Esophagus muscularis mucosa (tissue), 4 donors: ENCODE measurements at places on chromosomes 7 and 10.

DNA sequence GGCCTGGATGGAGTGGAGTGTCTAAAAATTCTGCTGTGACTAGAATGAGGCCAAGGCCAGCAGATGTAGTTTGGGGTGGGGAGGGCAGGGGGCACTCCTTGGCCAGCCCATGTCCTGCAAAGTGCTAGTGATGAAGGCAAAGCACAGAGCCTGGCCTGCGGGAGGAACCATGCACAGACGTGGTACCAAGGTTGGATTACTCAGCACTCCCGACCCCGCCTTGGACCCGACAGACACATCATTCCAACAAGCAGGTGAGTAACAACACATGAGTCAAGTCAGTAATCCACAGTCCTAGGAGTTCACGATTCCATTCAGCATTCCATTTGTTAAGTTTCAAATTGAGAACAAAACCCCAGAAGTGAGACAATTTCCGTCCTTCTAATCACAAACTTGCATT is 317.3 kb downstream of the TCERG1L start:
- H3K4me3 ChIP-seq = no peak overlapping the region
- H3K27me3 ChIP-seq = peaks cover 33% of the 10 kb centered on the region
- H3K27ac ChIP-seq = no peak overlapping the region
- no peaks in the 10 kb centered on the region for H3K36me3 ChIP-seq
- no peaks in the 10 kb centered on the region for H3K4me1 ChIP-seq
- DNase-seq = no peak

- DNase-seq = peak; percentile 91
- H3K36me3 ChIP-seq = no peaks in the 10 kb centered on the region
- H3K27ac ChIP-seq = no peak overlapping the region
- no peaks in the 10 kb centered on the region for H3K4me1 ChIP-seq
- no peaks in the 10 kb centered on the region for H3K27me3 ChIP-seq
- no peak overlapping the region for H3K4me3 ChIP-seq
Measured at GRCh38 chr10:12947741-12948140, 53.8 kb downstream of the CCDC3 start.

GRCh38 chr7:105621617-105622016 is 40.3 kb upstream of the EFCAB10 start:
- H3K36me3 ChIP-seq = no peaks in the 10 kb centered on the region
- H3K4me3 ChIP-seq = no peak overlapping the region
- no peaks in the 10 kb centered on the region for H3K27me3 ChIP-seq
- peaks cover 20% of the 10 kb centered on the region for H3K4me1 ChIP-seq
- H3K27ac ChIP-seq = peak overlapping the region; percentile 27
- DNase-seq = no peak

DNA sequence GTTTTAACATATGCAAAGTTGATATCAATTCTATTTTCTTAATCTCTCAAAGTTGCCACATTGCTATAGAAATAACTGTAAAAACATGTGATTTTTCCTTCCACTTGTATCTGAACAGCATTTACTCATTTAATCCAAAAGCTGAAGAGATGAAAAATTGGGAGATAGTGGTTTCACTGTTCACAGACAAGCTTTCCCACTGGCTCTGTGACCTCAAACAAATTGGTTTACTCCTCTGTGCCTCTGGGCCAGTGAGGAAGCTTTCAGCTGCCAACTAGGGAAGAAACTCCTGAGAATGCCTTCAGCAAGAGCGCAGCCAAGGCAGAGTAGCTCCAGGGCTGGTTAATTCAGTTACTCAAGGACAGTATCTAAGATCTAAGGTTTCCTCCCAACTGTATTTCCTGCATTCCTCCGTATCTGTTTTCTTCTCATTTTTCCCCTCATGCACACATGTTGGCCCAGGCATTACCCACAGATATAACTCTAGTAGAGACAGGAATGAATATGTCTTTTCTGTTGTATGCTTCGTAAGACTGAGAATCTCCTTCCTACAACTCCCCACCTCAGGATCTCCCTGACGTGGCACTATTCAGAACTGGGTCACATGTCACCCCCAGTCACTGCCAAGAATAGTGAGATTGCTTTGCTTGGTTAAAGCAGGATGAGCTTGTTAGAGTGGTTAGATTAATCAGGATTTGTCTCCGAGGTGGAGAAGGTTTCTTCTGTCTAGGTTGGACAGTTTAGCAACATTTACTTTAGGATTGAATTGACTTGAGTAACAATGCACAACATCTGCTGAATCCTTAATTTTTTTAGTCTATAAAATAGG is 315.7 kb downstream of the NRG3 start:
- H3K4me3 ChIP-seq = no peak overlapping the region
- H3K27ac ChIP-seq = no peak overlapping the region
- H3K36me3 ChIP-seq = no peaks in the 10 kb centered on the region
- no peaks in the 10 kb centered on the region for H3K27me3 ChIP-seq
- DNase-seq = no peak

DNA sequence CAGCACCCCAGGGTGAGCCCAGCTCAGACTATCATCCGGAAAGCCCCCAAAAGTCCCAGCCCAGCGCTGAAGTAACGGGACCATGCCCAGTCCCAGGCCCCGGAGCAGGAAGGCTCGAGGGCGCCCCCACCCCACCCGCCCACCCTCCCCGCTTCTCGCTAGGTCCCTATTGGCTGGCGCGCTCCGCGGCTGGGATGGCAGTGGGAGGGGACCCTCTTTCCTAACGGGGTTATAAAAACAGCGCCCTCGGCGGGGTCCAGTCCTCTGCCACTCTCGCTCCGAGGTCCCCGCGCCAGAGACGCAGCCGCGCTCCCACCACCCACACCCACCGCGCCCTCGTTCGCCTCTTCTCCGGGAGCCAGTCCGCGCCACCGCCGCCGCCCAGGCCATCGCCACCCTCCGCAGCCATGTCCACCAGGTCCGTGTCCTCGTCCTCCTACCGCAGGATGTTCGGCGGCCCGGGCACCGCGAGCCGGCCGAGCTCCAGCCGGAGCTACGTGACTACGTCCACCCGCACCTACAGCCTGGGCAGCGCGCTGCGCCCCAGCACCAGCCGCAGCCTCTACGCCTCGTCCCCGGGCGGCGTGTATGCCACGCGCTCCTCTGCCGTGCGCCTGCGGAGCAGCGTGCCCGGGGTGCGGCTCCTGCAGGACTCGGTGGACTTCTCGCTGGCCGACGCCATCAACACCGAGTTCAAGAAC is 1.1 kb downstream of the VIM start:
- peak; percentile 98 for DNase-seq
- peak overlapping the region; percentile 87 for H3K4me3 ChIP-seq
- peaks cover 26% of the 10 kb centered on the region for H3K36me3 ChIP-seq
- no peaks in the 10 kb centered on the region for H3K27me3 ChIP-seq
- peaks cover 56% of the 10 kb centered on the region for H3K4me1 ChIP-seq
- peak overlapping the region; percentile 96 for H3K27ac ChIP-seq

DNA sequence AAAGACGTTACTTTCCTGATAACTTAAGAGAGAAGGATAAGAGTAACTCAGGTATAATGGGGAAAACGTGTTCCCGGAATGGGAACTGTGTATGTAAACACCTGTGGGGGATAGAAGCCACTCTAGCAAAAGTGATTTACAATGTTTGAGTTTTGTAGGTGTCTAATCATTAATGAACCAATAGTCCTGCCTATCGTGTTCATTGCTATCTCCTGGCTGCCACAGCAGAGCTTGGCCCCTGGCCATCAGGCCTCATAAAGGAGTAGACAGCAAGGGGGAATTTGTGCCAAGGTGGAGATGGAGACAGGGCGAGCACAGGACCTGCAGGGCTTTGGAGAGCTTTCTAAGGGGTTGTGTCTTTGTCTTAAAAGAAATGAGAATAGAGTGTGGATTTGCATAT is 102.1 kb downstream of the GAD2 start:
- no peaks in the 10 kb centered on the region for H3K36me3 ChIP-seq
- H3K4me1 ChIP-seq = no peaks in the 10 kb centered on the region

DNA sequence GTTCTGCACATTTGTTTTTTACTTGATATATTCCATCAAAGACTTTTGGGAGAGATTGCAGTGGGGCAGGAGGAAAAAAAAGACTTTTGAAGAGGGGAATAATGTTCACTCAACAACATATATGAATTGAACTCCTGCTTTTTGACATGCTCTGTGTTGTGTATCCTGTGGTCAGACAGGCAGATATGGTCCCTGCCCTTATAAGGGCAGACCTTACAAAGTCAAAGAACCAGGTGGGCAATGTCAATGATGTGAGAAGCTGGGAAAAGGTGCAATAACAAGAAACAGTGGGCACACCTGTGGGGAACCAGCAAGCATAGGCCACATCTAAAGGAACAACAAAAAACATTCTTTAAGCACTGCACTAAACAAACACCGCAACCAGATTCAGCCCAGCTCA is 8.2 kb downstream of the AIFM2 start:
- peaks cover 9% of the 10 kb centered on the region for H3K36me3 ChIP-seq
- no peak overlapping the region for H3K27ac ChIP-seq
- DNase-seq = no peak
- no peaks in the 10 kb centered on the region for H3K4me1 ChIP-seq
- H3K4me3 ChIP-seq = no peak overlapping the region

DNA sequence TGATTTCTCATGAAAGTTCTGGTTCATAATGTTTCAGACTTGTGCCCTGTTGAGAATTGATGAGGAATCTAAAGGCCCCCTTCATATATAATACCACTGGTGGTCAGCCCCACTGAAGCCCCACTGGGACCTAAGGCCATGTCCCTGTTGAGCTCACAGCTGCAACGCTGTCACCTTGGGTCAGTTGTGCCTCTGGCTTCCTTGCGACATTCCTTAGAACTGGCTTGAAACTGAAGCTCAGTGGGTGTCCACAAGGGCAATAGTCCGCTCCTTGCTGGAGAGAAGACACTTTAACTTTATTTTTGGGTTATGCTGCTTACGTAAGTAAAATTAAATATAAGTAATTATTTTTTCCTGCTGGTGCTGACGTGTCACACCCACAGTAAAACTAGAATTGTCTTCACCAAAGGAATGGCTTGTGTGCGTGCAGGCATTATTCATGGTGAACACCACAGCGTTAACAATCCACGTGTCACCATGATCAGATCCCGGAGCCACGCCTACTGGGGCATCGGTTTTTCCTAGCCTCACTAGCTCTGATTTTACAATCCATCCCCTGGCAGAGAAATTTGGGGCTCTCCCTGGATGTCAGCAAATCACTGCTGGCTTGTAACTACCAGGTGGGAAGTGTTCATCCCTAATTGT is 66.5 kb downstream of the BICC1 start:
- H3K4me1 ChIP-seq = peaks cover 44% of the 10 kb centered on the region
- H3K27me3 ChIP-seq = no peaks in the 10 kb centered on the region
- H3K4me3 ChIP-seq = no peak overlapping the region
- no peaks in the 10 kb centered on the region for H3K36me3 ChIP-seq
- no peak for DNase-seq

DNA sequence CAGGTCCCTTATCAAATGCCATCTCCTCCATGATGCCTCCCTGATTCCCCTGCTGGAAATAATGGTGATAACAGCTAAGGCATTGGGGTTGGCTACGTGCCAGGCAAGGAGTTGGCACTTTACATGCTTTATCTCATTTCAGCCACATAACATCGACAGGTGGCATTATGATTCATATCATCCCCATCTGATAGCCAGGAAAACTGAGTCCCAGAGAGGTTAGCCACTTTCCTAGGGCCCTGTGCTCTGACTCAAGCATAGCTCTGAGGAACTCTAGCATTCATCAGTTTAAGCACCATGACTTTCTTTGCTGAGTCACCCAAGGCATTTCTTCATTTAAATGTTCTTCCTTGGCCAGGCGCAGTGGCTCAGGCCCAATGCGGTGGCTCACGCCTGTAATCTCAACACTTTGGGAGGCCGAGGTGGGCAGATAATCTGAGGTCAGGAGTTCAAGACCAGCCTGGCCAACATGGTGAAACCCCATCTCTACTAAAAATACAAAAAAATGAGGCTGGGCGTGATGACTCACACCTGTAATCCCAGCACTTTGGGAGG is 6.6 kb downstream of the LEP start:
- no peaks in the 10 kb centered on the region for H3K27me3 ChIP-seq
- H3K27ac ChIP-seq = no peak overlapping the region
- H3K36me3 ChIP-seq = no peaks in the 10 kb centered on the region
- H3K4me3 ChIP-seq = no peak overlapping the region

- no peaks in the 10 kb centered on the region for H3K36me3 ChIP-seq
- DNase-seq = no peak
- H3K27ac ChIP-seq = no peak overlapping the region
- H3K4me3 ChIP-seq = no peak overlapping the region
- no peaks in the 10 kb centered on the region for H3K27me3 ChIP-seq
Measured at GRCh38 chr7:88477976-88478375, 171.3 kb upstream of the STEAP4 start.

GRCh38 chr10:50572017-50572491 is 51.7 kb downstream of the SGMS1 start:
- no peak for DNase-seq
- H3K27ac ChIP-seq = no peak overlapping the region
- H3K4me1 ChIP-seq = peaks cover 16% of the 10 kb centered on the region
- no peak overlapping the region for H3K4me3 ChIP-seq
- no peaks in the 10 kb centered on the region for H3K36me3 ChIP-seq
- no peaks in the 10 kb centered on the region for H3K27me3 ChIP-seq

DNA sequence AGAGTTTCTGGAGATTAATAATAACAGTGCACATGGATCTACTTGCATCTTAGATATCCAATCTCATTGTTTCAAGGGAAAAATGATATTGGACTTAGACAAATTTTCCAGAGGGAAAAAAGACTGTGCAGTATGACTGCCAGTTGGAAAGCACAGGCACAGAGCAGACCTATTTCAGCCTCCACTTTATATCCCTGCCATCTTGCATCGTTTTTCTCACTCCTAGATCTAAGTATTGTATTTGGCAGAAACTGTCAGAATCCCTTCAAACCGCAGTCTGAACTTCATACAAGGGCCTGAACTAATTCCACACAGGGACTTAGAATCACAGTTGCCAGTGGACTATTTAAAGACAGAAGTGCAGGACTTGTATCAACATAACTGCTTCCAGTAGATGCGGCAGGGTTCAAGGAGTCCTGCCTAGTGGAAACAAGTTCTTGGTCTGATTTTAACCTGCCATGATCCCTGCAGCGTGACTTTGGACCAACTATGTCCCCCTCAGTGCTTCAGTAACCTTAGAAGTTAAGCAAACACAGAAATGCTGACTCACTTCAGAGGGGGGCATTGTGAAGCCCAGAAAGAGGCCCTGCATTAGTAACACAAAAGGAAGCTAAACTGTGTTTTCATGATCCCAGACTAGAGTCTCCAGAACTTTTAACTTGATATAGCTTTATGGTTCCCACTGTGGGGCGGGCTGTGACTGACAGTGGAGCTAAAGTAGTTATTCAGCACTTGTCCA is 95.7 kb upstream of the PALS2 start:
- no peaks in the 10 kb centered on the region for H3K36me3 ChIP-seq
- H3K4me1 ChIP-seq = peaks cover 21% of the 10 kb centered on the region
- DNase-seq = no peak
- no peak overlapping the region for H3K4me3 ChIP-seq
- no peaks in the 10 kb centered on the region for H3K27me3 ChIP-seq

- DNase-seq = no peak
- no peaks in the 10 kb centered on the region for H3K36me3 ChIP-seq
- no peaks in the 10 kb centered on the region for H3K27me3 ChIP-seq
- no peak overlapping the region for H3K4me3 ChIP-seq
- H3K4me1 ChIP-seq = peaks cover 30% of the 10 kb centered on the region
Measured at GRCh38 chr10:71779641-71780040, 6.3 kb upstream of the VSIR start.
